Cortex of kidney (tissue), 1 donor: ENCODE measurements at places on chromosomes 3 and 15.

GRCh38 chr3:125005222-125005621, 50.6 kb downstream of the HEG1 start:
- no peak for DNase-seq

DNA sequence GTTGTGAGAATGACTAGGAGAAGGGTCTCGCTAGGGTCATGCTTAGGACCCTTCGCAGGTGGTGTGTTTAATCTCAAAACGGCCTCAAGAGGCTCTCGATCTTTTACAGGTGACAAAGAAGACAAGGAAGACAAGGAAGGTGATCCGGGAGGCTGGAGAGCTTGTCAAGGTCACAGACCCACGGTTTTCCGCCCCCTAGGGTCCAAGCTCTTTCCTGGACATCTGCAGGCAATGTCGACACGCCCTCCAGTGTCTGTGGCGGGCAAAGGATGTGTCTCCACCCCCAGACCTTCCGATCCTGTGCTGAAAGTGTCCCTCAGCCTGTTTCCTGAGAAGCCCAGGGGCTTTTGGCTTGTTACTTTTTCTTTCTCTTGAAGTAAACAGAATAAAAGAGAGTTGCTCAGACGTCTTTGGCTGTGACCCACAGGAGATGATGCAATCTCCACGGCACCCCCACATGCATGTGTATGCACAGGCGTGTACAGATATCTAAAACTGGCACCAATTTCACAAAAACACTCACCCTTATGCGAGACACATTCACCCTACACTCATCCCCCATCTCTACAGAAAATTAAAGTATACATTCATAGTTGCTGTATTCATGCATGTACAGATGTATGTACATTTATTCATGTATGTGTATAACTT, 108.8 kb downstream of the KLF13 start:
- DNase-seq, result no peak

DNA sequence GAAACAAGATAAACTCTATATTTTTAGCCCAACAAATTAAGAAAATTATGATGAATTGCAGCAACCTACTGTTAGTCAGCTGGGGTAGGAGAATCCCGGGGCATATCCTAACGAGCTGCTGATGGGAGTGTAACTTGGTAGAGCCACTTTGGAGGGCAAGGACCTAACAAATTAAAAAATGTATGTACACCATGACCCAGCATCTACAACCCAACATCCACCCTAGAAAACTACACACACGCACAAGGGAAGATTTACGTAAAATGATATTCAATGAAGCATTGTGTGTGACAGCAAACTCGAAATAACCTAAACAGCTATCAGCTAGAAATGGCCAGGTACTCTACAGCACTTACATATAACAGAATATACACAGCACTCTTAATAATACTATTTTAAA, 1.9 kb downstream of the BCL2A1 start:
- DNase-seq, result no peak

DNA sequence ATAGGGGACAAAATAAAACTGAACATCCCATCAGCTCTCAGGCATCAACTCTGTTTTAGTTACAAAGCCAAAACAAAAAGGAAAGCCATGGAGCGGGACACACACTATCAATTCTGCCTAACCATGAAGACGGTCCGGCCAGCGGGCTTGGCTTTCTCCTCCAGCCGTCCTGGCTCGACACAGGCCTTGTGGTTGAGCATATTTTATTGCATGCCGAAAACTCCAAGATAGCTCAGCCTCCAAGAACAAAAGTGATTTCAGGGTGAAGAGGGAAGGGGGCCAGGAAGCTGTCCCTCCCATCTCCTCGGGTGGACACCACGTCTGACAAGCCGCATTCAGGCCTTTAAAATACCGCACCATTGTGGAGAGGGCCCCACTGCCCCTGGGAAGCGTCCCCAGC, 31.2 kb downstream of the WNT5A start:
- DNase-seq, result no peak

DNA sequence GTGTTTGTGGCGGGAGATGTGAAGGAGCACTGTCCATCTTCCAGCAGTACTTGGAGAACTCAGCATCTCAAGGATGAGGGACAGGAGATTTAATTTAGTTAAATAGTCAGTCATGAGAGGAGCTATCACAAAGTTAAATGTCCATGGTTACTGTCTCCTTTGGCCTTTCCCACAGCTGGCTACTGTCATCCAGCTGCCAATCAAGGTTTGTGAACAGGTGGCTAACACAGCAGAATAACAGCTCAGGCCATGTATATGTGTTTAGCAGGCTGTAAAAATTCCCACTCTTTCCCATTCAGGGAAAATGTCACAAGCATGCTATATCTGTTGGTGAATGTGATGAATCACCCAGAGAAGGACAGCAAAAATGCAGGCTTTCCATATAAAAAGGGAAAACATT, 120.5 kb downstream of the TMEM108 start:
- no peak for DNase-seq

DNA sequence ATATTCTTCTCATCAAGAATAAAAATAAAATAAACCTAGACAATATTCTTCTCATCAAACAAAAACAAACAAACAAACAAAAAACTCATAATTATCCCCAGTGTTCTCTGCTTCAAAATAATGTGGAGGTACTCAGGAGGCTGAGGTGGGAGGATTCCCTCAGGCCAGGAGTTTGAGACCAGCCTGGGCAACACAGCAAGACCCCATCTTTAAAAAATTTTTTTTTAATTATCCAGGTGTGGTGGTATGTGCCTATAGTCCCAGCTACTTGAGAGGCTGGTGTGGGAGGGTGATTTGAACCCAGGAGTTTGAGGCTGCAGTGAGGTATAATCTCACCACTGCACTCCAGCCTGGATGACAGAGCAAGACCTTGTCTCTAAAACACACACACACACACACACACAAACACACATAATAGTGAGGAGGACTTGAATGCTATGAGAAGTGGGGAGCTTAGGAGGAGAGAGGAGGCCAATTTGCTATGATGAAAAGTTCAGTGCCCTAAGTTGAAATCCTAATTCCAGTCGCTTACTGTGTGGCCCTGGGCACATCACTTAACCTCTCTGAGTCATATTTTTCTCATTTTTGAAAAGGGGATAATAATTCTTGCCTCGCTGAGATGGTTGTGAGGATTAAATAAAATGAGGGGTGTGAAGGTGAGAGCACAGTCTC, 35.8 kb upstream of the HERC1 start:
- no peak for DNase-seq
